Activated CD4-positive, alpha-beta memory T cell treated with anti-CD3 and anti-CD28 coated beads for 36 hours (primary cell): ENCODE measurements at places on chromosomes 2 and 18. TPM values are rescaled to one million over a fixed set of nuclear protein-coding genes. Genes with fewer than 3 reads are reported as not detected.

GLI2 gene
- total RNA-seq: not detected

GRCh38 chr2:239070466-239070865 lies 222.6 kb downstream of the TWIST2 start:
- no peak overlapping the region for H3K4me3 ChIP-seq
- peaks cover 25% of the 10 kb centered on the region for H3K36me3 ChIP-seq

DNA sequence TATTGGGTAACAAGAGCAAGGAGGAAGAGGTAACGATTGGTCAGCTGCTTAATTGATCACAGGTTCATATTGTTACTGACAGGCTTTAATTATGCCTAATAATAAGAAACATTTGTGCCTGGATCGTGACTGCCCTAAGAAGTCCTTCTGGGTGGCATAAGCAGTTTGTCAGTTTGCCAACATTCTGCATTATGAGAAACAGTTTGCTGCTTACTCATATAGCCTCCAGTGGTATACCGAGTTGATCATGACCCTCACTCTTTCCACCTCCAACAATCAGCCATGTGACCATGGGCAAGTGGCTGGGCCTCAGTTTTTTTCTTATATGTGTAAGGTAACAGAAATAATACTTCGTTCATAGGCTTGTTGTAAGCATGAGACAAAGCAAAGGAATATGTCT lies 96.6 kb upstream of the CABLES1 start:
- no peaks in the 10 kb centered on the region for H3K36me3 ChIP-seq
- no peak overlapping the region for H3K27ac ChIP-seq
- no peaks in the 10 kb centered on the region for H3K27me3 ChIP-seq
- no peak overlapping the region for H3K4me3 ChIP-seq
- DNase-seq: no peak
- H3K4me1 ChIP-seq: no peaks in the 10 kb centered on the region

DNA sequence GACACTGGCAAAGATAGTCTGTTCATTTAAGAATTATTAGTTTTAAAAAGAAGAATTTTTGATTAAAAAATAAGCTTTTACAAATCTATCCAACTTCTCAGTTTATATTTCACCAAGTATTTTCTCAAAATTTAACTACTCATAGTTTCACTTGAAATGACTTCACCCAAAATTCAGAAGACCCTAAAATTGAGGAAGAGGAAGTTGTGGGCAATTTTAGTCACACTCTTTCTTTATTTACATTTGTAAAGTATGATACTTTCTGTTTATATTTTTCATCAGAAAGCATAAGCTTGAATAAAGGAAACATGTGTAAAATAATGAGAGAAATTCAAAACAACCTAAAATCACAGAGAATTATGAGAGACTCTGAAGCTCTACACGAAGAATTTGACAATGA lies 278.8 kb upstream of the MEIS1 start:
- no peak overlapping the region for H3K4me3 ChIP-seq
- no peak for DNase-seq
- no peaks in the 10 kb centered on the region for H3K27me3 ChIP-seq
- no peaks in the 10 kb centered on the region for H3K4me1 ChIP-seq
- no peaks in the 10 kb centered on the region for H3K36me3 ChIP-seq

SPEG gene
- total RNA-seq: 1.7 TPM

NDUFS1 gene
- total RNA-seq: 79.2 TPM

LPIN1 gene
- 41.1 TPM for total RNA-seq

GPR35 gene
- total RNA-seq: 3.4 TPM

DNA sequence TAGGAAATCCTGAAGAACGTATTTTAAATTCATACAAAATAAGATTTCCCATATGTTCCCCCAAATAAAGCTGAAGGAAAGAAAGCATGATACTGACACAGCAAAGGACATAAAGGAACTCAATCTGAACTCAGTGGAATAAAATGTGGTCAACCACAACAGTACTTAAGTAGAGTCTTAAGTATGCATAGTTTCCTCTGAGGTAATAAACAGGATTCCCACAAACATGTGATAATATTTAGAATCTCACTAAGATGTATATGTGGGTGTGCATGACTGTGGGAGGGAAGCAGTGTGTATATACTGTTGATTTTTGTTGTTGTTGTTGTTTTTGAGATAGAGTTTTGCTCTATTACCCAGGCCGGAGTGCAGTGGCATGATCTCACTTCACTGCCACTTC lies 69.3 kb downstream of the NOL10 start:
- peaks cover 54% of the 10 kb centered on the region for H3K36me3 ChIP-seq
- no peaks in the 10 kb centered on the region for H3K27me3 ChIP-seq
- DNase-seq: no peak
- H3K4me3 ChIP-seq: no peak overlapping the region
- H3K4me1 ChIP-seq: peaks cover 35% of the 10 kb centered on the region

DNA sequence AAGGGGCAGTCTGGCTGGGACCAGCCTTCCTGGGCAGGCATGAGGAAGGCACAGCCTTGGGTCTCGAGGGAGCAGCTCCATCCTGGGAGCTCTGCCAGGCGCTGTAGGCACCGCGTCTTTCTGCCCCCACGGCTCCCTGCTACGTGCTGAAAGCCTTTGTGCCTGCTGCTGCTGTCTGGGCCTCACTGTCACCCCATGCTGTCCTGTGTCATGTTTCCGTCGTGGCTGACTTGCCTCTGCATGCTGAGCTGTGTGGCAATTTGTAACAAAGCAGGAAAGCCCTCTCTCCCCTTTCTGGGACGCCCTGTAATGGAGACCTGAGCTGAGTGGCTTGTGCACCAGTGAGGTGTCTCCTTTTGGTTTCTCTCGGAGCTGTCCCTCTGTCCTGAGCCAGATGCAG lies 152.5 kb downstream of the TSN start:
- H3K36me3 ChIP-seq: no peaks in the 10 kb centered on the region
- no peaks in the 10 kb centered on the region for H3K4me1 ChIP-seq
- no peak overlapping the region for H3K4me3 ChIP-seq
- DNase-seq: no peak

NOP58 gene
- 151 TPM for total RNA-seq

DNA sequence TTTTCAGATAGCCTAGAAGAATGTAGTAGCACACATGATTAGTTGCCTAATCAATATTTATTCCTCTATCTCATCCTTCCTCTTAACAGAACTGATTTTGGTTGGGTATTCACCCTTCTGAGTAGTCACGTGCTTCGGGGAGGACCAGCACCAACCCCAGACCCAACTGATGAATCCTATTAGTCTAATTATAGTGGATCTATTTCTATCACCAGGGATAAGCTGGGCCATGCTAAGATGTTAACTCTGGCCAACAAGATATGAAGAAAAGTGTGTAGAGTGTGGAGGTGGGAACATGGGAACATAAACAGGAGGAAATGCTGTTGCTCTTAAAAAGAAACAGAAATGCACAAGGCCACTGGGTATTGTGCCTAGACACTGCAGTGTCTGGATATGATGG lies 119.9 kb downstream of the THADA start:
- H3K4me3 ChIP-seq: no peak overlapping the region
- no peak overlapping the region for H3K27ac ChIP-seq
- peaks cover 14% of the 10 kb centered on the region for H3K36me3 ChIP-seq

IL36A gene
- total RNA-seq: not detected

- H3K27me3 ChIP-seq: peaks cover 71% of the 10 kb centered on the region
- H3K36me3 ChIP-seq: peaks cover 2% of the 10 kb centered on the region
- H3K4me3 ChIP-seq: no peak overlapping the region
- DNase-seq: no peak
Measured at GRCh38 chr2:118850901-118851415, 3.5 kb upstream of the EN1 start.

DNA sequence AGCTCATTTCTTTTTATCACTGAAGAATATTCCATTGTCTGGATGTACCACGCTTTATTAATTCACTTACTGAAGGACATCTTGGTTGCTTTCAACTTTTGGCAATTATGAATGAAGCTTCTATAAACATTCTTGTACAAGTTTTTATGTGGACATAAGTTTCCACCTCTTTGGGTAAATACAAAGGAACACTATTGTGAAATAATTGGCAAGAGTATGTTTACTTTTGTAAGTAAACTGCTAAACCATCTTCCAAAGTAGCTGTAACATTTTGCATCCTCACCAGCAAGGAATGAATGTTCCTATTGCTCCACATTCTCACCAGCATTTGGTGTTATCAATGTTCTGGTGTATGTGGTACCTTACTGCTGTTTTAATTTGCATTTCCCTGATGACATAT lies 15.8 kb upstream of the VWC2L start:
- no peaks in the 10 kb centered on the region for H3K4me1 ChIP-seq
- H3K4me3 ChIP-seq: no peak overlapping the region
- no peak for DNase-seq
- no peaks in the 10 kb centered on the region for H3K27me3 ChIP-seq
- no peaks in the 10 kb centered on the region for H3K36me3 ChIP-seq
